ENCODE measurements at places on chromosomes 5 and 9.

- no peak for DNase-seq
Observed at GRCh38 chr5:117461966-117462365, 887.3 kb upstream of the SEMA6A start.

- DNase-seq, result no peak
Observed at GRCh38 chr9:20041697-20042081, 252.9 kb upstream of the SLC24A2 start.

DNA sequence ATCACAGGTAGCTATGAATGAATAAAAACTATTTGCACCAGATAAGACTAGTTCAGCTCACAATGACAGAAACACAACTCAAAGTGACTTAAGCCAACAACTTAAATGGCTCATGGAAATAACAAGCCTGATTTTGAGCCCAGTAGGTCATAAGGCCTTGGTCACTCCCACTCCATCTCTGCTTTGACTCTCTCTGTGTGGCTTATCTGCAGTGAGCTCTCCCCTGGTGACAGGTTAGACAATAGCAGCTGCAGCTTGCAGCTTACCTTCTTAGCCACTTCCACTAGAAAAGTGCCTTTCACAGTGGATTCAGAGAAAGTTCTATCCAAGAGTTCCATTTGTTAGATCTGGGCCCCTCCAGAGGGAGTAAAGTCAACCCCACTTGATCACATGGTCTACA, 315.7 kb downstream of the RAB3C start:
- DNase-seq, result no peak

- DNase-seq, result no peak
Observed at GRCh38 chr5:158165647-158166046, 306.7 kb upstream of the CLINT1 start.

GRCh38 chr5:90174236-90174635, 235.3 kb downstream of the CETN3 start:
- DNase-seq, result no peak

DNA sequence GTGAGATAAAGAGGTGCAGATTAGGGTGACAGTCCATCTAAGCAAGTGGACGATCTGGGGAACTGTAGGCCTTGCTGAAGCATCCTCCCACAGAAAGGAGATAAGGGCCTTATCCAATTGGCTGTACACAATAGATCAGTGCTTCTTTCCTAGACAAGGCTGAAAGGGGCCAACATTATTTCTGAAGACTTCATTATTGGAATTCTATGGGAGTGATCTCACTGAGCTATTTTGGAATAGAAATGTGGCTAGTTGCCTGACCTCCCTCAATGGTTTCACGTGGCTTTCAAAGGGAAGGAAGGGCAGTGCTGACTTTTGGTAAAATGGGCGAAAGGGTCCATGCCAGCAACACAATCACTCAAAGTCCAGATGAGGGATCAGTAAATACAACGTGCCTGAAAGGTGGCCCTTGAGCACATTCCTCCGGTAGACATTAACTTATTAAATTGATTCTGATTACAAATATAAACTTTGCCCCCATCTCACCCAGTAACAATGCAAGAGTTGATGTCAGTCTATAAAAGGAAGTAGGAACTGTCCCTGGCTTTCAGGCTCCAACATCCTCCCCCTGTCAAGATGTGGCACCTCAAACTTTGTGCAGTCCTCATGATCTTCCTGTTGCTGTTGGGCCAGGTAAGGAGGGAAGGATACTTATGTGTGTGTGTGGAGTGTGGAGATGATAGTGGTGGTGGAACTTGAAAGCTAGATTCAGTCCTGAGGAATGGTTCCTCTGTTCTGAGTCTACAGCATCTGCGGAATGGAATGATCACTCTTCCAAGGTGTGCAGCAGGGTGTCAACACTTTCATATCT, at the start of gene LEAP2:
TSS of gene LEAP2 (plus strand) at position 550 of the 811 bp plus-strand sequence. CDS start at position 577, 27 bp downstream.
- DNase-seq, result no peak

DNA sequence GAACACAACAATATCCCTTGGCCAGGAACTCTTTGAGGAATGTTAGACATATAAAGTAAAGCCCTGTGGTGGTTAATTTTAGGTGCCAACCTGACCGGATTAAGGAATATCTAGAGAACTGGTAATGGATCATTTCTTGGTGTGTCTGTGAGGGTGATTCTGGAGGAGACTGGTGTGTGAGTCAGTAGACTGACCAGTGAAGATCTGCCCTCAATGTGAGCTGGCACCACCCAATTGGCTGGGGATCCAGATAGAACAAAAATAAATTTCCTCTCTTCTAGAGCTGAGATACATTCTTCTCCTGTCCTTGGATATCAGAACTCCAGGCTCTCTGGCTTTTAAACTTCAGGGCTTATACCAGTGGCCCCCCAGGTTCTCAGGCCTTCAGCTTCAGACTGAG, 56.2 kb upstream of the TNPO1 start:
- DNase-seq, result no peak

DNA sequence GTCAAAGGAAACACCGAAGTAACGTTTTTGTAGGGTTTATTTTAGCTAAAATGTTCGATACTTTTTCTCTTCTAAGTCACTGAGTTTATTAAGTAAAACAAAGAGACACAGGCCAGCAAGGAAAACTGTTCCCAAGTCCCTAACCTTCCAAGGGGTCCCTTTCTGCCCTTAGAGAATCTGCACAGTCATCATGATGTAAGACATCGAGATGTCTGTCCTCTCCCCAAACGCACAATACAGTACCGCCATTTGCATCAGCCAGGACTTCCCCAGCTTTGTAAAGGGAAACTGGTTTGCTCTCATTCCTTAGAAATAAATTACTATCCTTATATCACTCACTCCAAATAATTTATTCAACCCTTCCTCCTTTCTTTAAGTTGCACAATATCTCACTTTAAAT, 89.3 kb downstream of the MARCHF11 start:
- no peak for DNase-seq

DNA sequence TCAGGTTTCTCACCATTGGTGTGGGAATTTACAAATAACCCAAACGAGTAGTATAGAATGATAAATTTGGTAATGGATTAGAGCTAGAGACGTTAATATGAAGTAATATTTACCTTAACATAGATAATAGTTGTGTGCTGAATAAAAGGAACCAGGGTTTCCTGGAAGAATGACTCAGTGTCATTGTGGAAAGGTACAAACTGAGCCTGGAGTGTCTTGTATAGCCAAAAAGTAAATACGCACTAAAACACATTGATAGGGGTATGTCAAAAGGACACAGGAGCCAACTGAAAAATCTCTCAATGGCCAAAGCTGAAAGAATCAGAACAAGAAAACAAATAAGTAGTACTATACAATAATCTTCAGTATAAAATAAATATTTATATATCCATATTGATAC, 363.5 kb downstream of the SLCO4C1 start:
- no peak for DNase-seq

DNA sequence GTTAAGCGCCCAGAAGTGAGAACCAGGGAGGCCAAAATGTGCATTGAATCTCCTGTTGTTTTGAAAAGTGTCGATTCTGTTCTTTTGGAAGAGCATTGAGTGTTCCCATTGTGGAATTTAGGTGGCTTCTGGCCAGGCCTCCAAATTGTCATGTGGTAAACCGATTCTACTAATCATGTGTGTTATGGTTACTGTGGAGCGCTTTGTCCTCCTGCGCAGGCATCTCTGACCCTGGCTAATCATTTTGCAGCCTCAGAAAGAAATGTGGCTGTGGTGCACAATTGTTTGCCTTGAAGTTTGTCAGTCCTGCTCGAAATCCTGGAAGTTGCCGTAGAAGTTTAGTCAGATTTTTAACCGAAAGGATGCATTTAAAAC, 121.3 kb downstream of the RASGRF2 start:
- no peak for DNase-seq

GRCh38 chr9:22373636-22374035, 73.0 kb upstream of the DMRTA1 start:
- DNase-seq, result no peak

DNA sequence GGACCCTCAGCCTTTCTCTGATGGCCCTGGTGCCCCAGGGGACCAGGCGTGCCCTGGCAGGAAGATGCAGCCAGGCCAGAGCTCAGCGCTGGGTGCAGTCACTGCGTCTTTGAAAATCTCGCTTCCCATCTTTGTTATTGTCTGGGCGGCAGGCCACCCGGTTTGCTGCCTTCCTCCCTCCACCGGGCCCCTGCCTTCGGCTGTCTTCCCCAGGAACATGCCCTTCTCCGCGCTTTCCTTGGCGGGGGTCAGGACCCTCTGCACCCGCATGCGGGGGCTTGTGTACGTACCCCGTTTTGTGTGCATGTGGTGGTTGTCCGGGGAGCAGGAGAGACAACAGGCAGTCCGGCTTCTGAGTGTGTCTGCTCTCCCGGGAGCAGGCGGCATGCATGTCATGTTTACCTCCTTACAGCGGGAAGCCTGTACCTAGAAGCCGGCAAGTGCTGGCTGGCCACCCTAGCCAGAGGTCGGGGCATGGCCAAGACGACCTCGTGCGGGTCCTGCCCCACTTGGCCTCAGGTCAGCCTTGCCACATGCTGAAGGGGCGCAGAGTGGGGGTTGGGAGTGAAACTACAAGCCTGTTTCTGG, 49.5 kb downstream of the DAB2IP start:
- no peak for DNase-seq

- DNase-seq, result no peak
Observed at GRCh38 chr9:77370064-77370463, 192.7 kb downstream of the VPS13A start.

DNA sequence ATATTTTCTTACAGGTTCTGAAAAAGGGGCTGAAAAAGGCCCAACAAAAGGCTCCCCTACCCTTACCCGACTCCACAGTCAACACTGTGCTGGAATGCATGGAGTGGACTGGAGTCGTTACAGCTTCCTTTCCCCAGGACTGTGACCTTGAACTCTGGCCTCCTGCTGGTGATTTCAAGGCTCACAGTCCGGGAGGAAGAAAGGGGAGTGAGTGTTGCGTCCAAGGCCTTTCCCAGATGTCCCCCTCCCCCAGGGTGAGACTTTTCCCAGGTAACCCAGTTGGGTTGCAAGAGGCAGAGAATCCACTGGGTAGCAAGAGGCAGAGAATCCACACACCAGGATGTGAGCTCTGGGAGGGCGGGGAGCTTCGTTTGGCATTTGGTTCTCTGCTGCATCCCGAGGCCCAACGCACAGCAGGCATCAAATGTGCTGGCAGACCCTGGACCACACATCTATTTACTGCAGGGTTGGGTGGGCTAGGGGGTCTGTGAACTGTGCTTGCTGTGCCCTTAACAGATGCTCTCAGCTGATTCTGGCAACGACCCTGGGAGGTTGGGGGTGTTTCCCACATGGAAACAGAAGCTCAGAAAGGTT, 37.5 kb downstream of the FABP6 start:
- DNase-seq, result no peak

- DNase-seq, result no peak
Observed at GRCh38 chr9:99966716-99967115, 60.3 kb downstream of the STX17 start.

- DNase-seq, result no peak
Observed at GRCh38 chr5:76983468-76983867, 30.6 kb downstream of the CRHBP start.

DNA sequence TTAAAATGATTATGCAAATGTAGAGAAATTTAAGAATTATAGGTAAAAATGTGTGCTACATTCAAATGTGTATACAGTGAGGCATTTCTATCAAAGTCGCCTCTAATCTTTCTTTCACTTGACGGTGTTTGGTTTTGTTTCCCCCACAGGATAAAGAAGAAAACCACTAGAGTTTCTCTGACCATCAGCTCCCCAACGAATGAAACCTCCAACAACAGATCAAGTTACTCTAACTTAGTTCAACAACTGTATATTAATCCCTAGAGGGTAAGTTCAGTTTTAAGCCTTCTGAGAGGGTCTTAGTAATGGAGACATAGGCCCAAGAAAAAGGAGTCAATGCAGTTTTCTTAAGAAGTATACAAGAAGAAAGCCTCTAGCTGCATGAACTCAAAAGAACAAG, 11.5 kb upstream of the MYOT start:
- DNase-seq, result no peak

DNA sequence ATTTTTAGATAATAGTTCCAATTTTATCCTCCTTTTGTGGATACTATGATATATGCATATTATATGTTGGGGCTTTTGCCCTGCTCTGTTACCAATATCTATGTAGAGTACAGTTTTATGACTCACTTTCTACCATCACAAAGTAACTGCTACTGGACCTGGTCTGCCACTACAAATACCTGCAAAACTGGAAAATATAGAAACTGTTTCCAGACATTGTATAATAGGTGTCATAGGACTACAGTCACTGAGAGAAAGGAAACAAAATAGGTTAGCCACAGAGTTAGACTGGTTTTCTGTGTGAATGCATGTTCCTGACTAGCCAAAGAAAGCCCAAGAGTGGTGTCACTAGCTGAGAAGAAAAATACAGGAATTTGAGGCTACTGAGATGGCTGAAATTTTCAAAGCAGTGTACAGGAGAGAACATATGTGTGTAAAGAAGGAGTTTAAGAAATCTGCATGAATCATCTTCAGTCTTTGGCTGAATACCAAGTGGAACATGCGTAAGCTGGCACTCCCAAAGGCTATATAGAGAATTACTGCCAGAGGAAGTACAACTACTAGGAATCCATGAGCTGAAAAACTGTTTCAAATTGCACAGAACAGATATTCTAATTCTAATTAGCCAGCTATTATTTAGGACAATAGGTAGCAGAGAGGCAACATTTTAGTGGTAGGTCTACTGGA, 29.0 kb upstream of the FAM174A start:
- no peak for DNase-seq

GRCh38 chr9:120648581-120649197, 65.6 kb downstream of the MEGF9 start:
- DNase-seq, result no peak

DNA sequence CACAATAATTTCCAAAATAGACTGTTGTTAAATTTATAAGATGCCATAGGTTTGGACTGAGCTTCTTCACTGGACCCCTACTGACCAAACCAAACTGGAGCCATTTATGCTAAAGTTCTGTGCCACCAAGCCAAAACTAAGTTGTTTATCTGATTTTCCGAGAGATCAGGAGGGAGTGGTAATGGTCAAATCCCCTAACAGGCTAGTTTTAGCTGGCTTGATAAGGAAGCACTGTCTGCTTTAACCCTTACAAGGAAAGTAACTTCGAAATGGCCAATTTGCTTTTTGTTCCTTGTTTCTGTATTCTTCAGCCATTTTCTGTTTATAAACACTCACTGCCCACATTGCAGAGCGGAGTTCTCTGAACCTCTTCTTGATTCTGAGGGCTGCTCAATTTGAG, 246.8 kb upstream of the TUT7 start:
- no peak for DNase-seq
